ENCODE measurements at places on chromosomes 7 and 10.

DNA sequence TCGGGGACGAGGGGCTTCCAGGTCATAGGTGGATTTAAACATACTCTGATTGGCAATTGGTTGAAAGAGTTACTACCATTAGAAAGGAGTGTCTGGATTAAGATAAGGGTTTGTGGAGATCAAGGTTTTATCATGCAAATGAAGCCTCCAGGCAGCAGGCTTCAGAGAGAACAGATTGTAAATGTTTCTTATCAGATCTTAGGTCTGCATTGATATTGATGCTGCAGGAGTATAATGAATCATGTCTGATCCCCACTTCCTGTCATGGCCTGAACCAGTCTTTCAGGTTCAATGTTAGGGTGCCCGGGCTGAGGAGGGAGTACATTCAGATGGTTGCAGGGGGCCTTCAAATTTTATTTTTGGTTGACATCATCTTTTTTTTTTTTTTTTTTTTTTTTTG lies 51.4 kb downstream of the SH3PXD2A start:
- H3K4me1 ChIP-seq: no peaks in the 10 kb centered on the region
- no peaks in the 10 kb centered on the region for H3K36me3 ChIP-seq
- H3K27me3 ChIP-seq: no peaks in the 10 kb centered on the region
- no peak overlapping the region for H3K4me3 ChIP-seq

GRCh38 chr7:55030314-55030713 lies 11.5 kb downstream of the EGFR start:
- no peak overlapping the region for H3K27ac ChIP-seq
- no peaks in the 10 kb centered on the region for H3K27me3 ChIP-seq
- no peaks in the 10 kb centered on the region for H3K36me3 ChIP-seq
- no peaks in the 10 kb centered on the region for H3K4me1 ChIP-seq
- no peak overlapping the region for H3K4me3 ChIP-seq

DNA sequence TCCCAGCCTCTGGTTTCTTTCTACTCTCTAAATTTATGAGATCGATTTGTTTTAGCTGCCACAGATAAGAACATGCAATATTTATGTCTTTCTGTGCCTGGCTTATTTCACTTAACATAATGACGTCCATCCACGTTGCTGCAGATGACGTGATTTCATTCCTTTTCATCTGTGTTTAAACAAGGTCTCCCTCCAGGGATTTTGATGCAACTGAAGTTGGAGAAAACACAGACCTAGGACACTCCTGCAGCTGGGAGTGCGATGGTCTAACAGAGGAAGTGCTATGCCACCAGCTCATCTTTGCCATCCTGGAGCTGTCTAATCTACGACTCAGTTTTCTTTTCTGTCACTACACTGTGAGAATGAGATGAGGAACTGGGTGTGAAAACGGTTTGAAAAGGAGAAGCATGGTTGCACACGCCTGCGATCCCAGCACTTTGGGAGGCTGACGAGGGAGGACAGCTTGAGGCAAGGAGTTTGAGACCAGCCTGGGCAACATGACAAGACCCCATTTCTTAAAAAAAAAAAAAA lies 1.5 kb upstream of the KCTD7 start:
- no peaks in the 10 kb centered on the region for H3K4me1 ChIP-seq
- H3K27me3 ChIP-seq: no peaks in the 10 kb centered on the region
- no peak for DNase-seq
- no peak overlapping the region for H3K27ac ChIP-seq
- no peak overlapping the region for H3K4me3 ChIP-seq
- H3K36me3 ChIP-seq: no peaks in the 10 kb centered on the region

DNA sequence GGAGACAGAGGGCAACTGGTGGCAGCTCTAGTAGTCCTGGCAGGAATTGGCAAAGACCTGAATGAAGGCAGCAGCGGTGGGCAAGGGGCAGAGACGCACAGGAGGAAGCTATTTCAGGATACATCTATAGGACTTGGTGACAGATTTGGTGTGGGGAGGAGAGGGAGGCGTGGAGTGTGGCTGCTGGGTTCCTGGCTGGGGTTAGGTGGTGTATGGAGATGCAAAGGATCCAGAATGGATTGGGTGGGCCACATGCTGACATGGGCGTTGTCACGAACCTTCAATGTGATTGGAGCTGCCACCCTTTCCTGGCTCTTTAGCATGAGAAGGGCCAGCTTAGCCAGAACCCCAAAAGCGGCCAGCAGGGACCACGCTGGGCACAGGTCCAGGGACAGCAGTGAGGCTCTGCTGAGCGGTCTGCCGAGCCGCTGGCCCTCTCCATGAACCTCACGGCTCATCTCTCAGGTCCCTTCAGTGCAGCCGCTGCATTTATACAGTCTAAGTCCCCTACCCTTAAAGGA lies 10.2 kb upstream of the ADCY1 start:
- H3K27me3 ChIP-seq: no peaks in the 10 kb centered on the region
- no peaks in the 10 kb centered on the region for H3K36me3 ChIP-seq
- DNase-seq: no peak
- H3K4me3 ChIP-seq: no peak overlapping the region
- H3K27ac ChIP-seq: no peak overlapping the region
- H3K4me1 ChIP-seq: peaks cover 25% of the 10 kb centered on the region

GRCh38 chr7:67692425-67692824 lies 695.8 kb downstream of the TYW1 start:
- H3K4me3 ChIP-seq: no peak overlapping the region
- DNase-seq: no peak
- H3K27ac ChIP-seq: no peak overlapping the region

DNA sequence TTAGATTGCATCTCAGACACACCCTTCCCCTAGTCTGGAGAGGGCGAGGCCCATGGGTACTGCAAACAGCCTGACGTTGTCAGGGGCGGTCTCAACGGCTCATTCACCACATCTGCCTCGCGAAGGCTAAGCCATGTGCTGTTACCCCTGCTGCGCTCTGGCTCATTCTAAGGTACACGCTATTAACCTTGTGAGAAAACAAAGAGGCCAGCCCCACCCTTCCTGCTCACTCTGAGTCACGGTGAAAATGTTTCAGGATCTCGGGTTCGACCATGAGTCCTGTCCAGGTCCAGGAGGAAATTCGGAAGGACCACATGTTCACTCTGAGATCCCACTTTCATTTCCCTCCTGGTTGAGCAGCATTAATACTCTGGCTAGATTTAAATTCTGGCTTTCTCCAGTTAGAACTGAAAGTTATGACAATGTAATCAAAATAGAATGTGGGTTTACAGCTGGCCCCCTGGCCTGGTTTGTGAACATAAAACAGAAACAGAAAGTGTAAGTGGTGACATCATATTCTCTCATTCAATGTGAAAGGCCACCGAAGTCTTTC lies 55.2 kb downstream of the EGFR start:
- no peak for DNase-seq
- no peak overlapping the region for H3K4me3 ChIP-seq
- H3K27ac ChIP-seq: no peak overlapping the region
- peaks cover under 1% of the 10 kb centered on the region for H3K4me1 ChIP-seq
- no peaks in the 10 kb centered on the region for H3K27me3 ChIP-seq
- H3K36me3 ChIP-seq: no peaks in the 10 kb centered on the region

DNA sequence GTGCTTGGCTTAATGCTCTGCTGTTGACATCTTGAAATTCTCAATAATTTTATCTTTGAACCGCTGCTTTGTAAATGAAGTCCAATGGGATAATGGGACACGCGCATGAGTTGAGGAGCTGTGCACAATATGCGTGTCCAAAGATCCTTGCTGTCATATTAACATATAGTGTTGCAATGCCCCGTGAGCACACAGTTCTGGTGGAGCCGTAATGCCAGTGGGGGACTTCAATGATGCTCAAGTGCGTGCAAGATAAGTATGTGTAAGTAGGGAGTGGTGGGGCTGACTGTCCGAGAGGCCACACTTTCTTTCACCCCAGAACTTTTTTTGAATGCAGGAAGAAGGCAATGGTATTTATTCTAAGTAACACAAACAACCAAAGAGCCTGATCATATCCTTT lies 77.4 kb upstream of the HPS1 start:
- no peak for DNase-seq
- no peak overlapping the region for H3K4me3 ChIP-seq
- H3K36me3 ChIP-seq: no peaks in the 10 kb centered on the region
- H3K27ac ChIP-seq: no peak overlapping the region
- H3K27me3 ChIP-seq: no peaks in the 10 kb centered on the region

- H3K27me3 ChIP-seq: no peaks in the 10 kb centered on the region
- peaks cover 9% of the 10 kb centered on the region for H3K4me1 ChIP-seq
- no peaks in the 10 kb centered on the region for H3K36me3 ChIP-seq
- H3K4me3 ChIP-seq: no peak overlapping the region
These were observed 3.2 kb downstream of the IL6 start for GRCh38 chr7:22730066-22730710.

DNA sequence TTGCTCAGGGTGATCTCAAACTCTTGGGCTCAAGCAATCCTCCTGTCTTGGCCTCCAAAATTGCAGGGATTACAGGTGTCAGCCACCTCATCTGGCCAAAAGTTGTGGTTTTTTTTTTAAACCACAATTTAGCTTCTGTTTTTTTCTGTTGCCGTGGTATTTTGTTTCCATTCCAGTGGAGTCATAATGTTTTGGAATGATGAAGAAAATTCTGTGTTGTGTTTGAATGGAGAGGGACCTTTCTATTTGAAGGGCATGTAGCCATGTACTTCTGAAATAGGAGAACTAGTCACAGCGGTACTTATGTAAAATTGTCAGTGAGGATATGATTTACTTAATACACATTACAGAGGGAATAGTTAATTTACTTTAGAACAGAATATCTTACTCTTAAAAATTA lies 201.3 kb downstream of the ARL4A start:
- no peak overlapping the region for H3K4me3 ChIP-seq
- H3K27me3 ChIP-seq: no peaks in the 10 kb centered on the region
- H3K4me1 ChIP-seq: no peaks in the 10 kb centered on the region
- DNase-seq: no peak
- H3K36me3 ChIP-seq: no peaks in the 10 kb centered on the region

DNA sequence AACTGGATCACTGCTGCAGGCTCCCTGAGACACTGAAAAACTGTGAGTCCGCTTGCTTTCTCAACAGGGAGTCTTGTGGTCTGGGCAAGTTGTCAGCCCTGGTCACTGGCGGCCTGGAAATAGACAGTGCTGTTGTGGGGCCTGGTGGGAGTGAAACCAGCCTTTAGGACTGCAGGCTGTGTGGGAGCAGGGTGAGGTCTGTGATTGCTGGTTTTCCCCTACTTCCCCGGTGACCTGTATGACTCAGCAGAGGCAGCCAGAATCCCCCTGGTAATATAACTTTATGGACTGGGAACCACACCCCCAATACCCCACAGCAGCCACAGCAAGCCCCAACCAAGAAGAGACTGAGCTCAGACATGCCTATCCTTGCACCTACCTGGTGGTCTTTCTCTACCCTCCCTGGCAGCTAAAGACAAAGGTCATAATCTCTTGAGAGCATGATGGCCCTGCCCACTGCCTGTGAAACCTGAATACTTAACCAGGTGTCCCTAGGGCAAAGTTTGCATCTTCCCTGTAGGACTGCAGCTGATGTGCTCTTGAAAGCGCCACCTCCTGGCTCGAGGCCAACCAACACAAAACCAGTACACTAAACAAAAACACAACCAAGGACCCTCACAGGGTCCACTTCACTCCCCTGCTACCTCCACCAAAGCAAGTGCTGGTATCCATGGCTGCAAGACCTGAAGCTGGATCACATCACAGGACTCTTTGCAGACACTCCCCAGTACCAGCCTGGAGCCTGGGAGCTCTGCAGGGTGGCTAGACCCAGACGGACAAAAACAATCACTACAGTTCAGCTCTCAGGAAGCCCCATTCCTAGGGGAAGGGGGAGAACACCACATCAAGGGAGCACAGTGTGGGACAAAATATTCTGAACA lies 7.2 kb upstream of the ADAM22 start:
- H3K36me3 ChIP-seq: no peaks in the 10 kb centered on the region
- no peak overlapping the region for H3K4me3 ChIP-seq
- H3K27me3 ChIP-seq: no peaks in the 10 kb centered on the region

DNA sequence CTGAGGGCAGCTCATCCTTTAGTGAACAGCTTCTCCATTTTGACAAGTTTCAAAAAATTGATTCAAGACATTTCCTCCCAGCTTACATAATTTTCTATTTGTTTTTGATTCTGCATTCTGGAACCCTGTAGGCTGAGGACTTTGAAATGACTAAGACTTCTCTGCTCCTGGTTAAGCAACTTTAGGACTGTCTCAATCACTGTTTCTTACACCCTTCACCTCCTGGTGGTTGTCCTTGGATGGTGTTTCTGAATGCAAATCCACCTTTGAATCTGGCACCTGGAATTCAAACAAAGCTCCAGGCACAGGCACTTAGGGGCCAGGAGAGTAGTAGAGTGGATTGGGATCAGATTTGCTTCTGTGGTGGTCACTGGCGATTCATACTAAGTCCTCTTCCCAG lies 595.5 kb downstream of the LRMDA start:
- H3K4me3 ChIP-seq: no peak overlapping the region
- DNase-seq: no peak
- no peaks in the 10 kb centered on the region for H3K27me3 ChIP-seq
- H3K4me1 ChIP-seq: no peaks in the 10 kb centered on the region

DNA sequence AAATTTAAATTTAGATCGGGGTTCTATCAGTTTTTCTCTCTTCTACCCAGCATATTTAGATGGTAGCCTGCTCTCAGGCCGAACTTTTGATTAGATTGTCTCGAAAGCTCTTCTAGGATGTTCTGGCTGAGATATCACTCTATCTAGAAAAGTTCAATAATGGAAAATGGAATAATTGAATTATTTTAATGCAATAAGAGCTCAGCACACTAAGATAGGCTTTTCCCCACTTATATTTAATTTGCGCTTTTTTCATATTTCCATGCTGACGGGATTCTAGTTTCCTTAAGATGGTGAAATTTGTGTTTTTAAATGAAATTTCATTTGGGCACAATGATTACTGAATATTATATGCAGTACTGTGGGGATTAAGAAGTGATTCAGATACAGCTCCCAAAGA lies 73.7 kb downstream of the PIK3CG start:
- no peaks in the 10 kb centered on the region for H3K27me3 ChIP-seq
- H3K27ac ChIP-seq: no peak overlapping the region
- no peaks in the 10 kb centered on the region for H3K36me3 ChIP-seq

DNA sequence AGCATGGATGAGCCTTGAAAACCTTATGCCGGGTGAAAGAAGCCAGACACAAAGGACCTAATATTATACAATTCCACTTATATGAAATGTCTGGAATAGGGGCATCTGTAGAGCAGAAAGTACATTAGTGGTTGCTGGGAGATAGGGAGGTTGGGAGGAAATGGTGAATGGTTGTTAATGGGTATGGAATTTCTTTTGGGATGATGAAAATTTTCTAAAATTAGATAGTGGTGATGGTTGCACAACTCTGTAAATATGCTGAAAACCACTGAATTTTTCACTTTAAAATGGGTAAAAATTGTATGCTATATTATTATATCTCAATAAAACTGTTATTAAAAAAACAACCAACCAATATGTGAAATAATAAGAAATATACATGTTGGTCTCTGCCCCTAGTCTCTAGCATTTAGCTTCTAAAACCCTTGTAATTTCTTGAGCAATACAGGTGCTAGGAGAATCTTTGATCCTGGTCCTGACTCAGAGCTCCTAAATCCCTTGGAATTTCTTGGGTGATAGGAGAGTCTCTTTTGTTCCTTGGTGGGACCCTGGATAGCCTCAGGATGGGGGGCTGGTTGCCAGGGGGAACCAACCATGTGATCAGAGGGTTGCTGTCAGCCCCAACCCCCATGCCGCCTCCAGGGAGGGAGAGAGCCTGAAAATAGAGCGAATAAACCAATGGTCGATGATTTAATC lies 64.0 kb downstream of the TACR2 start:
- no peaks in the 10 kb centered on the region for H3K4me1 ChIP-seq
- no peak for DNase-seq
- H3K27ac ChIP-seq: no peak overlapping the region
- H3K4me3 ChIP-seq: no peak overlapping the region

Measured in H1 (cell line).